ENCODE measurements at places on chromosomes 7 and 10.

- DNase-seq = no peak
Observed at GRCh38 chr7:101235050-101235449, 2.6 kb downstream of the CLDN15 start.

DNA sequence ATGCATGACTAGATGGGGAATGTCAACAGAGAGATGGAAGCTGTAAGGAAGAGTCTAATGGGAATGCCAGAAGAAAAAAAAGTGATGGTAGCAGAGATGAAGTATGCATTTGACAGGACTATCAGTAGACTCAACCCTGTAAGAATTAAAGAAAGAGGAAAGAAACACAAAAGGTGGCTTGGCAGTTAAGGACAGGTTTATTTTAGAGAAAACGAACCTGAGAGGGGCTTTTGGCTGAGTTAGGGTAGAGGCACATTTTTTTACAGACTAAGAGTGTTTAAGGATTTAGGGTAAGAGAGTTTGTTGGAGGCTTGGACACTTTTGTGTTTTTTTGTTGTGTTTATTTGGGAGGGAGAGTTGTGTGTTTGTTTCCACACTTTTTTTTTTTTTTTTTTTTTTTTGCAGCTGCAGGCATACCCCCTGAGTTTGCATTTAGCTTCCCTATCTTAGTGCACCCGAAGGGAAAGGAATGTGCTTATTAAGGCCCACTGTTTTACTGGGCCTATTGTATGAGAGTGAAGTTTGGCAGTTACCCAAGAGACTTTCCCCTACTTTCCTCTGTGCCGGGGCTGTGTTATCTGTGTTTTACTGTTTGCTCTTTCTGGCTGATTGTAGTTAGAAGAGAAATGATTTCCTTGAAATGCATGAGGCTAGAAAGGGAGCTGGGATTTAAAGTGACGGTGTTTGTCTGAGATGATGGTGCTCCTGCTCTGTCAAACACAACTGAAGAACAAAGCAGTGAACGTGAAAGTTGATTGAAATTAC, 32.0 kb downstream of the NPVF start:
- no peak for DNase-seq

- no peak for DNase-seq
Observed at GRCh38 chr10:75613685-75614504, 182.5 kb downstream of the LRMDA start.

DNA sequence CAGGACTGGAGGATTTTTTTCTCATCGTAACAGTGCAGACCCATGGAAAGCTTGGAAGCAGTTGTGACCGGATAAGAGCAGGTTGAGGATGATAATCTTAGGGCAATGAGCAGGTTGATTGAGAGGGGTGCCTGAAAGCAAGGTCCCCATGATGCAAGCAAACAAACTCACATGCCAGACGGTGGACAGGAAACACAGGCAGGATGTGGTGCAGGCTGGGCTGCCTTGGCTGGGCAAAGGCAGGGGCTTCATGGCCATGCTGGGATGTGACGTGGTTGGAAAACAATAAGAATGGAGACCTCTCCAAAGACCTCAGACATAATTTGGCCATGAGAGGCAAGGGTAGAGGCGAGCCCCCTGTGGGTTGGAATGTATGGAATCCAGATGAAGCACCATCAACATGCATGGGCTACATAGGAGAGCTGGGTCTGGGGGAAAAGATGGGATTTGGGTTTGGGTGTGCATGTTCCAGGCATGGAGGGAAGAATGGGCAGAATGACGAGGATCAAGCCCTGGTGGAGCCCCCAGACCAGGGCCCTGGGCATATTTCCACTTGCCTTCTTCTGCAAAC, 58.3 kb downstream of the IKZF1 start:
- no peak for DNase-seq

GRCh38 chr10:51524041-51524440, 175.4 kb downstream of the CSTF2T start:
- no peak for DNase-seq

- no peak for DNase-seq
Observed at GRCh38 chr7:135160098-135160857, 10.2 kb downstream of the CYREN start.

- no peak for DNase-seq
Observed at GRCh38 chr10:110613341-110613995, 30.7 kb upstream of the RBM20 start.
